Astrocyte of the cerebellum (primary cell): ENCODE measurements at places on chromosomes 2 and 18.
A peak's percentile ranks its signal among the peaks of the same experiment; 100 is the strongest.

DNA sequence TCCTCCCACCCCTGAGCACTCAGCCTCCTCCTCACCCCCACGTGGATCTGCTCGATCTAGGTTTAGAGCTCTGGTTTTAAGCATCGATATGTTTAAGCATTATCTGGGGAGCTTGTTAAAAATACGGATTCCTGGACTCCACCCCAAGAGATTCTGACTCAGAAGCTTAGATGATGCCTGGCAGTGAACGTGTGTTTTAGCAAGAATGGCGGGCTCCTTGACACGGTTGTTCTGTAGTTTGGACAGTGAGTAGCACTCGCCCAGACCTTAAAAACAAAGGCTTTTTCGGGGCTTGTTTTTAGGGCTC, 47.3 kb downstream of the LDLRAD4 start:
- DNase-seq = no peak

DNA sequence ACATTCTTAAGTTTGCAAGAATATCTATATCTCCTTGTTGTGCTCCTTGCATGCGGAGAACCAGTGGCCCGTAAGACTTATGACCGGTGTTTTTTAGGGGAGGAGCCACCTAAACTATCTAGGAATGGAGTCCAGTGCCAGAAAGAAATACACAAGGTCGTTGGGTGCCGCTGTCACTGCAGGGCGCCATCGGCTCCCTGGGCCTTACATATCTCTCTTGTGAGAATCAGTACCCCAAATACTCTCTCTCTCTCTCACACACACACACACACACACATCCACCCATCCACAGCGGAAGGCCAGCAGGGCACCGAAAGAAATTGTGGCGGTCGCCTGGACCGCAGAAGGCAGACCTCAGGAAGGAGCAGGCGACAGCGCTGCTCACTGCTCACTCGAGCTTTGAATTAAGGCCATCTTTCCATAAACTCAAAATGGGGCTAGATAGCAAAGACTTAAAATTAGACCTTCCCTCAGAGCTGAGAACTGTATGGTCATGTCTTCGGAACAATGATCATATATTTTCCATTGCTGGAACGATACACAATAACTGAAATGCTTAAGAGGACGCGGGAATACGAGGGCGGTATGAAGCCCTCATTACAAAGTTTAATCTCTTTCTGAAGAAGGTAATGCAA, 10.4 kb downstream of the NR4A2 start:
- no peak for DNase-seq

- DNase-seq = peak; percentile 91
These were observed 51.2 kb downstream of the MBP start for GRCh38 chr18:77081390-77081778.

GRCh38 chr18:3579701-3580100, 129.7 kb downstream of the TGIF1 start:
- DNase-seq = peak; percentile 62

GRCh38 chr18:37721544-37722522, 156.2 kb upstream of the CELF4 start:
- DNase-seq = no peak

- no peak for DNase-seq
These were observed 2.0 kb downstream of the SFTPB start for GRCh38 chr2:85666016-85666415.

DNA sequence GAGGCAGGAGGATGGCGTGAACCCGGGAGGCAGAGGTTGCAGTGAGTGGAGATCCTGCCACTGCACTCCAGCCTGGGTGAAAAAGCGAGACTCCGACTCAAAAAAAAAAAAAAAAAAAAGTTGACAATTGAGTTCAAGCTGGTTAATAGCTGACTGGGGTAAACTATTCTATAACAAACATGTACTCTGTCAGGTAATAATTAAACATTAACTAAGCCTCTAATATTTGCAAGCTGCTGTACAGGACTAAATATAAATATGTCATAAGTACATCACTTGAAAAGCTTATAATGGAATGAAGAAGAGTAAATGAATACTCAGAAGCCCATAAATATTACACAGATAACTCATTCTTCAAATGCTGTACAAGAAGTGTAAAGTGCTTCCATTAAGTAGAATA, 190.4 kb upstream of the CRIM1 start:
- DNase-seq = no peak

GRCh38 chr18:374721-375168, 106.9 kb upstream of the THOC1 start:
- no peak for DNase-seq

DNA sequence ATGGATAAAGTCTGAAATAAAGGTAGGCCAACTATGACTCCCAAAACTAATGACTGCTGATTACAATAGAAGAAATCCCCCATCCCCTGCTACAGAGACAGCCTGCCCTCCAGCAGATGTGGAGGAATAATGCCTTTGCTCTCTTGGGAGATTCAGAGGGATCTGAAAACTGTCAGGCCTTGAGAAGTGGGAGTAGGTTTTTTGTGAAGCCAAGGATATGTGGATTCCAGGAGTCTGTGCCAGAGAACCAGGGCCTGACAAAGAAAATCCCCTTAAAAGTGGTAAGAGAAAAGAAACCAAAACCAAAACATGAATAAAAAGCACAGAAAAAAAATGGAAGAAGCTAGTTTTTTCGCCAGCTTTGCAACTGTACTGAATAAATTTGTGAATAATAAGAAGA, 397.6 kb downstream of the ZNF521 start:
- no peak for DNase-seq

DNA sequence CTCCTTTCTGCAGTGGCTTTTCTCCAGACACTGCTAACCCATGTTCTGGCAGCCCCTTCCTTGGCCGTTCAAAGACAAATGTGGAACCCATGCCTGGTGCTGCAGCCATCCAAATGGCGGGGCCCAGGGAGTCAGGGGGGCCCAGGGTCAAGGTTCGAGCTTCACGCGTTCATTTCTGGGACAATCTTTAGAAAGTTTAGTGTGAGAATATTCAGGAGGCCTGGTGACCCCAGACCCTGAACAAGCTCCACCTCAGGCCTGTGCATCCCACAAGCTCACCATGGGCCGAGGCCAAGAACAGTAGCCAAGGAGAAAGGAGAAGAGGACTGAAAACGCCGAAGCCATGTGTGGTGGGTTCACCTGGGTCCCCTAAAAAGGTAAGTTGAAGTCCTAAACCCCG, 54.4 kb downstream of the ANKMY1 start:
- DNase-seq = no peak

DNA sequence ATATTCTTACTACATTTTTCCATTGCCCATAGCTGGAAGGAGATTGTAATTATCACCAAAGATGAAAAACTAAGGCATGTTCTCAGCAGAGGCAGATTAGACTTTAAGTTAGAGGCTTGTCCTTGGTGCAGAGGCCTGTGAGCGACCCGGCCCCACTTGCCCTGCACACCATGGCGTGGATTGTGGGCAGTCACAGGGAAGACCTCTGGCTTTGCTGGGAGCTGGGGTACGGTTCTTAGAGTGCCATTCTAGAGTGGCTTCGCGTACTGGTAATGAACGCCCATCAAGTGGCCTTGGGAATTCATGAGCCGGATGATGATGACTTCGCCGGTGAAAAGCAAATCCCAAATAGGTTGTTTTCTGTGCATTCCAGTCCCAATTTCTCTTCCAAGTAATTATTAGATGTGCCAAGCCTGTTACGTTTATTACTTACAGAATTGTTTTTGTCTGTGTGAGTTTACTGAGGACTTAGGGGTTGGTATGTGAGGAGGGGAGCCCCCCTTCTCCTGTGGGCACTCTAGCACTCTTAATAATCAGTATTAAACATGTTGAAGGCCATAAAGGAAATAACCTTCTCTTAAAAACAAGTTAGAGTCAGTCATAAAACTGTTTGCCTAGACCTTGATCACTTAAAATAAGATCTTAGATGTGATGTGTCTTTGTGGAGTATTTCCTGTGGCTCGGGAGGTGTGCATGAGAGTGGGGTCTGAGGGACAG, 90.6 kb downstream of the LDLRAD4 start:
- no peak for DNase-seq

- DNase-seq = peak; percentile 16
These were observed 8.9 kb upstream of the SKOR2 start for GRCh38 chr18:47260120-47260923.

GRCh38 chr18:31557446-31557845, 34.2 kb upstream of the TTR start:
- no peak for DNase-seq

- DNase-seq = no peak
These were observed 102.2 kb downstream of the LRRC30 start for GRCh38 chr18:7333025-7333562.

- no peak for DNase-seq
These were observed 88.8 kb upstream of the SNTG2 start for GRCh38 chr2:861655-862354.

DNA sequence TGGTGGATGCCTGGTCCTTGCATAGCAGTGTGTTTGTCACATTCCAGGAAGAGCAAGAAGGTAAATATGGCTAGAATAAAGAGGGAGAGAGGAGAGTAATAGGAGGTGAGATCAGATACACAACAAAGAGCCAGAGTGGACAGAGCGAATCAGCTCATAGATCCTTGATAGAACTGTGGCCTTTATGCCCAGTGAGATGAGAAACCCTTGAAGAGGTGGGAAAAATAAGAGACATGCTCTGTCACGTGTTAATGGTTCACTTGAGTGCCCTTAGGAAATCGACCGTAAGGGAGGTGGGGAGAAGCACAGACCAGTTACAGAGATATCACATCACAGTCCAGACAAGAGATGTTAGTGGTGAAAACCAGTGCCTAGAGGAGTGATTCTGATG, 84.7 kb upstream of the RAB27B start:
- no peak for DNase-seq

GRCh38 chr2:176997074-176997791, 215.4 kb upstream of the HNRNPA3 start:
- peak; percentile 63 for DNase-seq

DNA sequence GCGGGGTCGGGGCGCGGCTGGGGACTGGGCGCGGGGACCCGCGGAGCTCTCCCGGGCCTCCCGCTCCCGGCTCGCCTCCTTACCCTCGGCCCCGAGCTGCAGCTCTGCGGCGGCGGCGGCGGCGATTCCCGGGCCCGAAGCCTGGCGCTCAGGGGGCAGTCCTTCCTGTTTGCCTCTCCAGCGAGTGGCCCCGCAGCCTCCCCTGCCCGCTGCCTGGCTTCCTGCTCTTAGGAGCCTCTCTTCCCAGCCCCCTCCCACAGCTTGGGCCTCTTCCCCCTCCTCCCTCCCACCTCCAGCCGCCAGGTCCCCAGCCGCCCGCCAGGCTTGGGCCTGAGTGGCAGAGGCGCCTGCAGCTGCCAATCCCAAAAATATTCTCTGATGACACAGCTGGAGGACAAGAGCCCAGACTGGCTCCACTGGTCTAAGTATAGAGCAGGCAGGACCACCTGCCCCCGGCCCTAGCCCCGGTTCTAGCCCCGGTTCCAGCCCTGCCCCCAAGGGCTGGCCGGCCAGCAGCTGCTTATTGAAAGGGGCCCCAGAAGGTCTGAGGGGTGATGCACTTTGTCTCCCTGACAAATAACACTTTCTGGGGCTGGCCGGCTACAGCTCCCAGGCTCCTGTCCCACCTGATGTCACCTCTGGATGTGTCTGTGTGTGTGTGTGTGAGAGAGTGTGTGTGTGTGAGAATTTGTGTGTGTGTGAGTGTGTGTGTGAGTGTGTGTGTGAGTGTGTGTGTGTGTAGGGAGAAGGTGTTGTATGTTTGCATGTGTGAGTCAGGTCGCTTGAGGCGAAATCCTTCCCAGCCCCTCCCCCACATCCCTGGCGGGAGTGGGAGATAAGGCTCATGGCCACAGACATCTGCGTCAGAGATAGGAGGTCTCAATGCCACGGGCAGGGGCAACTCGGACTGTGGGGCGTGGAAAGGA, at the start of gene OBSL1:
OBSL1 (minus strand) TSS at position 229 of the 926 bp plus-strand sequence. CDS start 307 bp downstream, outside the sequence.
- peak; percentile 34 for DNase-seq

DNA sequence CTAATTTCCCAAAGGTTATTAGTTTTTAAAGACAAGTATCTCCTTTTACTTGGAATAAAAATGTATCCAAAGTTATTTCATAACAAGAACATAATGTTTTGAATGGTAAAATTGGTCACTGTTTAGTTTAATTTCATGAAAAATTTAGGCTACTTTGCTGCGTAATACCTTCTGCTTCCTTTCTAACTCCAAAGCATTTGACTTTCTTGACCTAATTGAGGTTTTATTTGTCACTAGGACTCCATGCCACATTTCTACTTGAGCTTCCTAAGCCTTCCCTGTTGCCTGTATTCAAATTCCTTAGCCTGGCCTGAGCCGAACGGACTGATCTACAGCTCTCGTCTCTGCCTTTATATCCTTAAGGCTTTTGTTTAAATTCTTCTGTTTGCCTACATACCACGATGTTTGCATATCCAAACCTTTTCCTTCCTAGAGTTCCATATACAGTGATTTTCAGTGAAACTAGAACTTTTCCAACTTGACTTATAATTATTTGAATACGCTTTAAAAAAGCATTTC, 25.1 kb downstream of the ARMC9 start:
- no peak for DNase-seq

DNA sequence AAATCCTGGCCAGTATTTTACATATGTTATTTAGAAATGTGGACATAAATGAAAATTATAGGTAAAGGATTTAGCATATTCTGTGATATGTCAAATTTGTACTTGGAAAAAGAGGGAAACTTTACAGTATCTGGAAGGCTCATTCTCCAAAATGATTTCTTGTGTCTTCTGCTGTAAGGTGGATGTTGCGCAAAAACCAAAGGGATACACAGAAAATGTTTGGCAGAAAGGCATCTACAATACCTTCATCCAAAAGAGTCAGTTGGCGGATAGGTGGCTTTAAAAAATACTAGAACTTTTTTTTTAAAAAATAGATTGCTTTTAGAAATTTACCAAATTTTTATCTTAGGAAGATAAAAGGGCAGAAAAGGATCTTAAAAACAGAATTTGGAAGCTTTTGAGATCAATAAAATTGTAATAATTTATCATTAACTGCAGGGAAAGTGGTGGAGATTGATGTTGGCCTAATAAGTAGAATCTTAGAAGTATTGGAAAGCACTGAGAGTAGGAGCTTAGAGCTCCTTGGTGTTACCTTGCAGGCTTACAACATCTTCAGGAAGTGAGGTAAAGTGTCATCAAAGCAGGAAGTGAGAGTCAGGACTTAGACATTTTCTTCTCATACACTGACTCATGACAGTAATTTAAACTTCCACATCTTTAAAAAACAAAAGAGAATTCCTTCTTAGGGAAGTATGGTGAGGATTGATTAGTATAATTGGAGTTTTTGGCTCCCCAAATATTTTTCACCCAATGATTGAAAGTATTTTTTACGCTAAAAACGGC, 2.1 kb downstream of the NABP1 start:
- DNase-seq = no peak

DNA sequence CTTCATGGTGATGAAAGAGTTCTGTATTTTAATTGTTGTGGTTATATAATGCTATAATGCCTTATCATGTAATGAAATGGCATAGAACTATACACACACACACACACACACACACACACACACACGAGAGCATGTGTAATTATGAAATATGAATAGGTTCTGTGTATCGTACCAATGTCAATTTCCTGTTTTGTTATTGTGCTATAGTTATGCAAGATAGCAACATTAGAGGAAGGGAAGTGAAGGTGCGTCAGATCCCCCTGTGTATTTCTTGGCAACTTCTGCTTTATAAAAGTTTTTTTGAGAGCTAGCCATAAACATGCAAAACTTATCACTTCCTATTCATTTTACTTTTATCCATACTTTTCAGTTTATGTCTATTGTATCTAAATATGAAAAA, 60.7 kb upstream of the ARHGAP15 start:
- no peak for DNase-seq
